ENCODE measurements at places on chromosomes 16 and 17. TPM values are rescaled to one million over a fixed set of nuclear protein-coding genes. Genes with fewer than 3 reads are reported as not detected.
A peak's percentile ranks its signal among the peaks of the same experiment; 100 is the strongest.

CD19 gene
- total RNA-seq = not detected

ZDHHC1 gene
- total RNA-seq = 4.1 TPM

HYDIN gene
- total RNA-seq = 5.4 TPM

DPEP2 gene
- 9.8 TPM for total RNA-seq

C16orf74 gene
- total RNA-seq = 2.9 TPM

CCL16 gene
- total RNA-seq = not detected

- H3K36me3 ChIP-seq = no peaks in the 10 kb centered on the region
- H3K4me1 ChIP-seq = no peaks in the 10 kb centered on the region
- no peak overlapping the region for H3K27ac ChIP-seq
- H3K4me3 ChIP-seq = no peak overlapping the region
- no peak for DNase-seq
These were observed 23.0 kb downstream of the SLC35G3 start for GRCh38 chr17:35170968-35171771.

DNA sequence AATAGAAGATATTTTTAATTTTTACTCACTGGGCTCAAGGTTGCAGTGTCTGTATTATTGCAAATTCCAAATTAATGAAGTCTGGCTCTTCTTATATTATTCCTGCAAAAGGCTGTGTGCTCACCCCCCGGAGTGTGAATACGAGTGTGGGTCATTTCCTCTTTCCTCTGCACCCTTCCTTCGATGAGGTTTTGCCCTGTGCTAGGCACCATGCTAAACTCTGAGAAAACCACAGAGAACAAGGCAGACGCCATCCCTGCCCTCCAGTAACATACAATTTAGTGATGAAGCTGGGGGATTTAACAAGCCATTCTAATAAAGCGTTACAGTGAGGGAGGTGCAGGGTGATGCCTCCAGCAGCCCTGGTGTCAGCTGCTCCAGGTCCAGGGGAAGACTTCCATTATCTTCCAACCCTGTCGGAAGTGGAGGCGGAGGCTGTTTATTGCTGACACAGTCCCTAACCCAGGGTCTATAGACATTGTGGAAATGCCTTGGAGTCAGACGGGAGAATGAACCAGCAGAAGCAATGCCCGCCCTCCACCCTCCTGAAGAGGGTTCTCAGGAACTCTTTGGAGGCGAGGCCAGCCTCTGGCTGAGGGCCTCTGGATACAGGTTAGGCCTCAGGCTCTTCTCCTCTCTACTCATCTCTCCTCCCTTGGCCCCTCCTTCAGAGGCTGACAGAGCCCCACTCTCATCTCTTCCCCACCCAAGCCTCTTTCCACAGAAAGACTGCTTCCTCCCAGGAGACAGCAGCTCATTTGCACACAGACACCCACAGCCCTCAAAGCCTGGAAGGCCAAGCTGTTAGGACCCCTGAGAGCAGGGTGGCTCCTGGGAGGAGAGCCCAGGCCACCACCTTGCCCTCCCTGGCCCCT, 2.0 kb upstream of the ACE start:
- no peaks in the 10 kb centered on the region for H3K36me3 ChIP-seq
- DNase-seq = no peak
- H3K4me1 ChIP-seq = peaks cover 58% of the 10 kb centered on the region
- no peak overlapping the region for H3K4me3 ChIP-seq
- no peak overlapping the region for H3K27ac ChIP-seq
- no peaks in the 10 kb centered on the region for H3K27me3 ChIP-seq

DNA sequence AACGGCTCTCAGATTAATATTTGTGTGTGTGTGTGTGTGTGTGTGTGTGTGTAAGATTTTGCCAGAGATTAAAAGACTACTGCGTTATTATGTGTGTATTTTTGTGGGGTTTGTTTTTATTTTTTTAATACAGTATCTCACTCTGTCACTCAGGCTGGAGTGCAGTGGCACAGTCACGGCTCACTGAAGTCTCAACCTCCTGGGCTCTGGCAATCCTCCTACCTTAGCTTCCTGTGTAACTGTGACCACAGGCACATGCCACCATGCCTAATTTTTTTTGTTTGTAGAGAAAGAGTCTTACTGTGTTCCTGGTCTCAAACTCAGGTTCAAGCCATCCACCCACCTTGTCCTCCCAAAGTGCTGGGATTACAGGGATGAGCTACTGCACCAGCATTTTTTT, 87.2 kb downstream of the CYB561 start:
- no peaks in the 10 kb centered on the region for H3K4me1 ChIP-seq
- no peak overlapping the region for H3K27ac ChIP-seq
- no peaks in the 10 kb centered on the region for H3K27me3 ChIP-seq
- H3K36me3 ChIP-seq = no peaks in the 10 kb centered on the region
- DNase-seq = no peak

DNA sequence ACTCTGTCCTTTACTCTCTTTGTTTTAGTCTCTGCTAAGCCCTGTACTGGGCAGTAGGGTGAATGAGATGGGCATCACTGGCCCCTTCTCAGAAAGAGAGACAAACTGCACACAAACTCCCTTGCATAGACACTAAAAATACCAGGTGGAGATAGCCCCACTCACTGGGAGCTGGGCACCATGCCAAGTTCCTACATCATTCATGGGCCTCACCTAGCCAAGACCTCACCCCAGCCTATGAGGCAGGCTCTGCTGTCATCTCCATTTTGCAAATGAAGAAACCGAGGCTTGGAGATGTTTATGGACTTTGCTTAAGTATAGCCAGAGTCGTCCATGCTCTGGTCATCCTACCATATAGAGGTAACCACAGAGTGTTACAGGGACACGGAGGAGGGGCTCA, 499.8 kb upstream of the CDH11 start:
- H3K27me3 ChIP-seq = no peaks in the 10 kb centered on the region
- no peaks in the 10 kb centered on the region for H3K4me1 ChIP-seq
- H3K4me3 ChIP-seq = no peak overlapping the region
- H3K36me3 ChIP-seq = no peaks in the 10 kb centered on the region

- no peaks in the 10 kb centered on the region for H3K36me3 ChIP-seq
- peak overlapping the region; percentile 86 for H3K27ac ChIP-seq
- peak; percentile 85 for DNase-seq
- H3K4me1 ChIP-seq = peaks cover 76% of the 10 kb centered on the region
These were observed 42.7 kb downstream of the TIMM22 start for GRCh38 chr17:1039511-1040215.

DNA sequence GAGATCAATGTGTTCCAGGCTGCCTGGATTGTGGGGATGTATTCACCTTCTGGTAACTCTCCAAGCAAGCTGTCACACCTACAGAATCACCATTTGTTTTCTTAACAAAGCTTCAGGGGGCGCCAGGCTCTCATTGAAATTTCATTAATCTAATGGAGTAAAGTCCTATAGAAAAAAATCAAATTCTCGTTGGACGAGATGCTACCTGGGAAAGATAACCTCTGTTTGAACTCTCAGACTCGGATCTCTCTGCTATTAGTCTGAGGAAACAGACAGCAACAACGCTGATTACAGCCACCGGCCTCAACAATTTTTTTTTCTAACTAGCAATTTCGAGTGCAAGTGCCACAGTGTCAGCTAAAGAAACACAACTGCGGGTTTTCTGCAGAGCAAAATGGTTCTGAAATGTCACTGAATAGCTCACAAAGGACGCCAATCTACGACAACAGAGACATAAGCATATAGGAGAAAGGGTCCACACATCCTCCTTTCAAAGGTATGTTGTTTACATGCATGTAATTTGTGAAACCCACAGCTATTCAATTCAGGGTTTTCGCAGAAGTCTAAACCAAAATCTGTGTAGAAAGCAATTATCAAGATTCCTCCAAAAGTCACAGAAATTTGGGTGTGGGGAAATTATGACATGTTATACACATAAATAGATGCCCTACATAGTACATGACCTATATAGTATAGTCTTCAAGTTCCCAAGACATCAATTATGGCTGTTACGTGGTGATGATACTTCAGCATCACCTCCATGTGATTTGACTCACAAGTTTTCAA, 135.8 kb downstream of the SKAP1 start:
- no peak for DNase-seq
- no peak overlapping the region for H3K4me3 ChIP-seq
- H3K4me1 ChIP-seq = no peaks in the 10 kb centered on the region
- H3K27me3 ChIP-seq = peaks cover 28% of the 10 kb centered on the region

DNA sequence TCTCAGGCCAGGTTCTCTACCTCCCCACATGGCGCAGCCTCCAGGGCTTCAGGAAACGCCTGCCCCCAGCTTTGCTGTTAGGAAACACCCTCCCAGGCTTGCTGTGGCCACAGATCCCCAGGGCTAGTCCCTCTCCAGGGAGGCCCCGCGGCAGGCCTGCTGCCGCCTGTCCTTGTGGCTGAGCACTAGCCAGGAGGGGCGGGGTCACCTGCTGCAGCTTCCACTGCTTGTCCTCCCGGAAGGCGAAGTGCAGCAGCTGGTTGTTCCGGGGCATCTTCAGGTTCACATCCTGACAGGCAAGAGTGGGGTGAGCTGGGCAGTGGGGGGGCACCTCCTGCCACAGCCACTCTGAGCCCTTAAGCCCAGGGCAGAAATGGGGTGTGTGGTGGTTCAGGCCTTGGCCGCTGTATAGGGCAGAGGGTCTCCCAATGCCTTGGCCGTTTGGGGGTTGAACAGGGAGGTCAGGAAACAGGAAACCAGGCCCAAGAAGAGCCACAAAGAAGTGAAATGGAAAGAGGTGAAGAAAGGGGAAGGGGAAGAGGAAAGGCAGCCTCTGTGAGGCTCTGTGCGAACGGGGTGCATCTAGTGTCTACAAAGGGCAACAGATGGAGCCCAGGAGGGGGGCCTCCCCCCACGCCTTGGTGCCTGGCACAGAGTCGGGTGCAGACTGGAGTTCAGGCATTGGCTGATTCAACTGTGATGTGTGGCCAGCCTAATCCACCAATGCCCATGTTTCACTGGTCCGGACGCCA, 2.0 kb downstream of the ROGDI start:
- peaks cover 38% of the 10 kb centered on the region for H3K4me1 ChIP-seq
- peak overlapping the region; percentile 78 for H3K4me3 ChIP-seq
- H3K27me3 ChIP-seq = no peaks in the 10 kb centered on the region

GRCh38 chr17:4946312-4946976, 1.9 kb downstream of the PFN1 start:
- no peaks in the 10 kb centered on the region for H3K36me3 ChIP-seq
- peaks cover 54% of the 10 kb centered on the region for H3K4me1 ChIP-seq
- H3K27ac ChIP-seq = peak overlapping the region; percentile 97
- no peaks in the 10 kb centered on the region for H3K27me3 ChIP-seq

DNA sequence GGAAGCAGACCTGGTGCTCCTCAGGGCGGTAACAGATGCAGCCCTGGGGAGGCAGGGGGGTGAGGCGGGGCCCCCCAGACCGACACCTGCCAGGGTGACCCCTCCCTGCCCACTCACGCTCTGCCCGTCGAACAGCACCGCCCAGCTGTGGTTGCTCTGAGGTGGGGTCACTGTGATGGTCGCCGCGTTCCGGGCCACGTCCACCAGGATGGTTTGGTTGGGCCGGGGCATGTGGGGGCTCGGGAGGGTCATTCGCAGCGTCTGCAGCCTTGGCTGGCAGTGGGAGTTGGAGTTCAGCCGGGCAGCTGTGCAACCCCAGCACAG, 692 bp downstream of the BRICD5 start:
- no peak overlapping the region for H3K4me3 ChIP-seq
- peaks cover 34% of the 10 kb centered on the region for H3K4me1 ChIP-seq
- no peak for DNase-seq
- peak overlapping the region; percentile 91 for H3K27ac ChIP-seq
- no peaks in the 10 kb centered on the region for H3K27me3 ChIP-seq
- H3K36me3 ChIP-seq = peaks cover 37% of the 10 kb centered on the region

- no peak for DNase-seq
- no peak overlapping the region for H3K4me3 ChIP-seq
- H3K4me1 ChIP-seq = peaks cover 14% of the 10 kb centered on the region
- peaks cover 54% of the 10 kb centered on the region for H3K36me3 ChIP-seq
- peak overlapping the region; percentile 7 for H3K27ac ChIP-seq
These were observed 24.4 kb upstream of the ABCC11 start for GRCh38 chr16:48271728-48272127.

DNA sequence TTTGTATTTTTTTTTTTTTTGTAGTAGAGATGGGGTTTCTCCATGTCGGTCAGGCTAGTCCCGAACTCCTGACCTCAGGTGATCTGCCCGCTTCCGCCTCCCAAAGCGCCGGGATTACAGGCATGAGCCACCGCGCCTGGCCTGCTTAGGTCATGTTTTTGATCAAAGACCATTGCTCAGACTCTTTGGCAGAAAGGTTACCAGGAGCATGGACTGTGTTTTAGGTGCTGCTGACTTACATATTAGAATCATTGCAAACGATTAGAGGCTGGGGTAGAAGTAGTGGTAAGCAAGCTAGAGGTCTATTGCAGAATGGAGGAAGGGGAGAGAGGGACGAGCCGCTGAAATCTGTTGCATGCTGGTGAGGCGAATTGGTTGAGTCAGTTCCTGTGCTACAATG, 79.8 kb downstream of the TANGO6 start:
- H3K4me3 ChIP-seq = no peak overlapping the region
- DNase-seq = no peak
- H3K27ac ChIP-seq = no peak overlapping the region

DNA sequence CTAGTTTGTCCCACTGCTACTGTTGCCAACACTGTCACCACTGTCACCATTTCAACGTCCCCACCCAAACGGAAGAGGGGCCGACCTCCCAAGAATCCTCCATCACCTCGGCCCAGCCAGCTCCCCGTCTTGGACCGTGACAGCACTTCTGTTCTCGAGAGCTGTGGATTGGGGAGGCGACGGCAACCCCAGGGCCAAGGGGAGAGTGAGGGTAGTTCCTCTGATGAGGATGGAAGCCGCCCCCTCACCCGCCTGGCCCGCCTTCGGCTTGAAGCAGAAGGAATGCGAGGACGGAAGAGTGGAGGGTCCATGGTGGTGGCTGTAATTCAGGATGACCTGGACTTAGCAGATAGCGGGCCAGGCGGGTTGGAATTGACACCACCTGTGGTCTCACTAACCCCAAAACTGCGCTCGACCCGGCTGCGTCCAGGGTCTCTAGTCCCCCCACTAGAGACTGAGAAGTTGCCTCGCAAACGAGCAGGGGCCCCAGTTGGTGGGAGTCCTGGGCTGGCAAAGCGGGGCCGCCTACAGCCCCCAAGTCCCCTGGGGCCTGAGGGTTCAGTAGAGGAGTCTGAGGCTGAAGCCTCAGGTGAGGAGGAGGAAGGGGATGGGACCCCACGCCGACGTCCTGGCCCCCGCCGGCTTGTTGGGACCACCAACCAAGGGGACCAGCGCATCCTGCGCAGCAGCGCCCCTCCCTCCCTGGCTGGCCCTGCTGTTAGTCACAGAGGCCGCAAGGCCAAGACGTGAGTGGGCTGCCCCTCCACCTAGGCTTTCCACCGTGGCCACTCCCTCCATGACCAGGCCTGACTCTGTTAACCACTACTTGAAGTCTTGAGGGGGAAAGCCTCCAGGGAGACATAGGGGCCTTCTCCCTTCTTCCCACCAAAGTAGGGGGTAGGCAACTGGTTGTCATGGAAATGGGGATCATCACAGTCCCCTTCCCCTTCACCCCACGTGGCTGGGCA, 9.0 kb upstream of the PHKG2 start:
- no peak overlapping the region for H3K27ac ChIP-seq
- no peak overlapping the region for H3K4me3 ChIP-seq
- H3K4me1 ChIP-seq = peaks cover 17% of the 10 kb centered on the region
- DNase-seq = peak; percentile 25
